ENCODE measurements at places on chromosomes 2 and 18.

- no peak overlapping the region for H3K27ac ChIP-seq
- no peak overlapping the region for H3K4me3 ChIP-seq
- H3K36me3 ChIP-seq: no peaks in the 10 kb centered on the region
- H3K27me3 ChIP-seq: peaks cover 3% of the 10 kb centered on the region
- H3K4me1 ChIP-seq: no peaks in the 10 kb centered on the region
- DNase-seq: peak; percentile 43
These were observed 33.1 kb downstream of the ARHGAP15 start for GRCh38 chr2:143162123-143162837.

GRCh38 chr2:233171344-233171743, 80.1 kb upstream of the ATG16L1 start:
- no peak overlapping the region for H3K27ac ChIP-seq
- peaks cover 26% of the 10 kb centered on the region for H3K27me3 ChIP-seq
- DNase-seq: no peak
- H3K4me3 ChIP-seq: no peak overlapping the region
- H3K4me1 ChIP-seq: no peaks in the 10 kb centered on the region

GRCh38 chr2:241945311-241945710, 75.8 kb downstream of the RTP5 start:
- H3K27ac ChIP-seq: no peak overlapping the region
- peaks cover 11% of the 10 kb centered on the region for H3K27me3 ChIP-seq
- H3K4me1 ChIP-seq: no peaks in the 10 kb centered on the region
- no peak overlapping the region for H3K4me3 ChIP-seq
- no peak for DNase-seq
- peaks cover 10% of the 10 kb centered on the region for H3K36me3 ChIP-seq

GRCh38 chr2:237483018-237483731, 3.9 kb upstream of the MLPH start:
- H3K27ac ChIP-seq: peak overlapping the region; percentile 83
- peak overlapping the region; percentile 56 for H3K4me3 ChIP-seq
- no peaks in the 10 kb centered on the region for H3K27me3 ChIP-seq
- H3K4me1 ChIP-seq: peaks cover 45% of the 10 kb centered on the region
- H3K36me3 ChIP-seq: peaks cover 5% of the 10 kb centered on the region

GRCh38 chr2:233032551-233033320, at the start of gene NEU2:
NEU2 (plus strand) TSS chr2:233032672; CDS start chr2:233032672, 0 bp downstream.
- no peak within 1 kb of the TSS for H3K27ac ChIP-seq
- H3K4me1 ChIP-seq: peaks cover 43% of the 10 kb centered on the region
- no peak for DNase-seq
- peaks cover 3% of the 10 kb centered on the region for H3K27me3 ChIP-seq
- no peak within 1 kb of the TSS for H3K4me3 ChIP-seq

DNA sequence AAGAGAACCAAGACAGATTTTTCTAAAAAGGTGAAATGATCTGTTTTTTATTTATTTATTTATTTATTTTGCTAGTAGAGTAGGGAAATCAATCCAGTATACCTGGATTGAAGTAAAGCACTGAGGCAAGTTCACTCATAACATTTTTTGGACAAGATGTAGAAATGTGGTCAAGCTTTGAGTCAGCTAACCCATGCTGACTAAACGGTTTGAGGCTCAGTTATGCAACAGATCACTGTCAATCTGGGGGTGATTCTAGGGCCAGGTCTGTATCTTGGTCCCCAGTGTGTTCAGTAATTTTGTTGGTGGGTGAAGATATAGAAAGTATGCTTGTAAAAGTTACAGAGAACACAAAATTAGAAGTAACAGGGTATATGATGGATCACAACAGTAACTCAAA, 60.2 kb downstream of the RMDN2 start:
- peak; percentile 28 for DNase-seq
- no peak overlapping the region for H3K27ac ChIP-seq

- no peaks in the 10 kb centered on the region for H3K4me1 ChIP-seq
- DNase-seq: peak; percentile 25
- peaks cover 3% of the 10 kb centered on the region for H3K36me3 ChIP-seq
- no peaks in the 10 kb centered on the region for H3K27me3 ChIP-seq
- no peak overlapping the region for H3K4me3 ChIP-seq
These were observed 256.7 kb downstream of the HDAC4 start for GRCh38 chr2:239143858-239144712.

DNA sequence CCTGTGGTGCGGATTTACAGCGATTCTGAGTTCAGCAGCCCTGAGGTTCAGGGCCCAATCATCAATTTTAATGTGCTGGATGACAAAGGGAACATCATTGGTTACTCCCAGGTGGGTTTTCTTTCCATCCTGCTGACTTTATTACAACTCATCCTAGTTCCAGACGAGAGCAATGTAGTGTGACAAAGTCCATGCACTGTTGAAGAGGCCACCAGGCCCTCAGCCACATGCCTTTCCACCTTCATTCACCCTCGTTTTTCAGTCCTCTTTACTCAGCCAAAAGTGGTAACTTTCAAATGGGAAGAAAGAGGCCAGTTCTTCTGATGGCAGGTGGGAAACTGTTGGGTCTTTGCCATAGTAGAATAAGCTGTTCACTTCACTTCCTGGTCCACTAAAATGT, 17.9 kb downstream of the MOCOS start:
- no peak overlapping the region for H3K4me3 ChIP-seq
- H3K27ac ChIP-seq: no peak overlapping the region
- H3K36me3 ChIP-seq: peaks cover 10% of the 10 kb centered on the region
- no peaks in the 10 kb centered on the region for H3K27me3 ChIP-seq
- no peak for DNase-seq
- no peaks in the 10 kb centered on the region for H3K4me1 ChIP-seq

Data from HFFc6 (cell line).